IPS-NIHi11 (cell line): ENCODE measurements at places on chromosomes 1 and 21.

GRCh38 chr1:205251576-205251975 is 23.8 kb downstream of the TMCC2 start:
- no peak for DNase-seq

- no peak for DNase-seq
Measured at GRCh38 chr21:20459838-20460237, 538.4 kb upstream of the NCAM2 start.

- no peak for DNase-seq
Measured at GRCh38 chr1:225770561-225771248, 6.9 kb upstream of the SRP9 start.

- no peak for DNase-seq
Measured at GRCh38 chr1:66360285-66360724, 173.6 kb upstream of the SGIP1 start.

- no peak for DNase-seq
Measured at GRCh38 chr1:245168086-245168485, 13.3 kb downstream of the KIF26B start.
